H4 (cell line): ENCODE measurements at places on chromosomes 16 and 17. TPM values are rescaled to one million over a fixed set of nuclear protein-coding genes. Genes with fewer than 3 reads are reported as not detected.

Gene CCDC102A
- total RNA-seq = 5.8 and 10.2 TPM in 2 replicates

Gene SRCIN1
- total RNA-seq = 0.12 TPM in 1 of 2 replicates, not detected in the other

Gene SOST
- total RNA-seq = 4.2 and 6.1 TPM in 2 replicates

Gene KRT33B
- total RNA-seq = not detected in 2 replicates

Gene NECAB2
- 0.37 and 0.52 TPM in 2 replicates for total RNA-seq

Gene AGRP
- total RNA-seq = not detected in 2 replicates

Gene ASPSCR1
- total RNA-seq = 24.9 and 32.5 TPM in 2 replicates

Gene SGCA
- 0.45 TPM in 1 of 2 replicates, not detected in the other for total RNA-seq

Gene BCAR1
- total RNA-seq = 12.9 and 19.6 TPM in 2 replicates

Gene ZG16B
- 0.14 TPM in 1 of 2 replicates, not detected in the other for total RNA-seq

Gene WNT9B
- total RNA-seq = not detected in 2 replicates

Gene SLC2A4
- total RNA-seq = 0.17 and 0.23 TPM in 2 replicates

Gene CEP295NL
- not detected in 2 replicates for total RNA-seq

Gene NPB
- 0.04 TPM in 1 of 2 replicates, not detected in the other for total RNA-seq

Gene SLC5A2
- total RNA-seq = not detected in 2 replicates

Gene TP53TG3B
- total RNA-seq = not detected in 2 replicates

Gene RASL10B
- 6.2 and 6.4 TPM in 2 replicates for total RNA-seq

Gene OR2C1
- not detected in 2 replicates for total RNA-seq

Gene TLCD1
- total RNA-seq = 21.0 and 34.2 TPM in 2 replicates

Gene FOXJ1
- total RNA-seq = not detected in 2 replicates

Gene KRT32
- total RNA-seq = not detected in 2 replicates

Gene SCIMP
- total RNA-seq = not detected in 2 replicates

Gene PPL
- total RNA-seq = 0.10 and 0.18 TPM in 2 replicates

Gene HS3ST2
- 0.15 TPM in 1 of 2 replicates, not detected in the other for total RNA-seq

Gene GP2
- total RNA-seq = not detected in 2 replicates

Gene APOH
- not detected in 2 replicates for total RNA-seq

Gene HSPB9
- not detected in 2 replicates for total RNA-seq
